ENCODE measurements at places on chromosomes 3 and 15.

DNA sequence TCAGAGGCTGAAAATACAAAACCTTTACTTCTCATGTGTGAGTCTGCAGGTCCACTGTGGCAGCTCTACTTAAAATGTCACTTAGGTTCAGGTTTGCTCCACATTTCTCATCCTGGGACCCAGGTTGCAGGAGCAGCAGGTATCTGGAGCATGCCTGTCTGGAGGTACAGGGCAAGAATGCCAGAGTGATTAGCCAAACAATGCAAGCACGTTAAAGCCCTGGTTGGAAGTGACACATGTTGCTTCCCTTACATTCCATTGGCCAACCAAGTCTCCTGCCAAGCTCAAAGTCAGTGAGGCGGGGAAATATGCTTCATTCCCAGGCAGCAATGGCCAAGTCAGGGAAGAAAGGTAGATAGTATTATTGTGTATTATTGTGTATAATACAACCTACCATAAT lies 76.8 kb upstream of the ARL6 start:
- no peak for DNase-seq

- DNase-seq, result no peak
Measured at GRCh38 chr3:40971191-40972168, 227.8 kb upstream of the CTNNB1 start.

- no peak for DNase-seq
Measured at GRCh38 chr3:41933154-41933676, 28.7 kb downstream of the ULK4 start.

GRCh38 chr3:46946416-46946815 lies 30.1 kb downstream of the CCDC12 start:
- DNase-seq, result no peak

GRCh38 chr15:100863796-100864267 lies 15.8 kb upstream of the ALDH1A3 start:
- no peak for DNase-seq

DNA sequence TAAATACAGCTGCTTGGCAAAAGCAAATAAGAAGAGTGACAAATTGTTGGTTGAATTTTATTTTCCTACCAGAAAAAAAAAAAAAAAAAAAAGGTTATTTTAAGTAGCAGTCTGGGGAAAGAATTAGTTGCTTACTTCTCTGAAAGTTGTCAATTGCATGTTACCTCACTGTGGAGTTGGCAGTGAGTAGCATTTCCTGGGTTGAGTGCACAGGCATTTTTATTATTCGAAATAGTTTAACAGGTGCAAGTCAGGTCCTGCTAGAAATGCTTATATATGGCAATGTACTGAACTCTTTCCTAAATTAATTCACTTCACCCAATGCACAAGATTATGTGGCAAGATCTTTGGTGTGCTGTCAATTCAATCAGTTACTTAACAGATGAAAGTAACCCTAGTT lies 680.6 kb downstream of the EPHA3 start:
- DNase-seq, result no peak

DNA sequence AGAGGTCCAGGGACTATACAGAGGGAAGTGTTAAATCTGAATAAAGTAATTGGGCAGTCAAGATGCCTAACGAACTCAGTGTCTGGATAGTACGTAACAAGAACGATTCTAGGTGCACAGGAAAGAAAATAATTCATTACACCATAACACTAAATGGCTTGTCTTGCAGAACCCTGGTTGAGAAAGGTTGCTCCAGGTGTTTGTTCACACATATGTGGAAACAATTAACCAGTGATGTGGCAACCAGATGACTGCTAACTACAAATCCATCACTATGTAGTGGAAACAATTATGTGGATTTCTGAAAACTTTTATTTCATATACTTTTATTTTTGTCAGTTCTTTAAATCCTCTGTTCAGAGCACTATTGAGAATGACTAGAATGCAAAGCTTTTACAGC lies 10.4 kb upstream of the HDC start:
- no peak for DNase-seq

GRCh38 chr15:29101491-29101890 lies 168.1 kb downstream of the NSMCE3 start:
- no peak for DNase-seq

DNA sequence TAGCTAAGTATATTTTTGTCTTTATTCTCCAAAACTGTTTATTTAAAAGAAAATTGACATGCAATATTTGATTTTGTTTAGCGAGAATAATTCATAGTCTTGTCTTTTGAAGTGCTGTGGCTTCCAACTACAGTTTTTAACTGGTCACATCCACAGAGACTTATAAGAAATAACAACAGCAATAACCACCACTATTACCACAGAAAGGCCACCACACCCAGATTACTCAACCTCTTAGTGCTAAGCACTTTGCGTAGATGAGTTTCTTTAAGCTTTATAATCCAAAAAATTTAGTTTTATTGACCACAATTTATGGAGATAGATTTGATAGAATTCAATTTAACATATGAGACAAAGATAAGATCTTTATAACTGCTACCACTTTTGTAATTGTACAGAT lies 468.4 kb upstream of the UBE2E2 start:
- DNase-seq, result no peak

Data from stimulated activated CD4-positive, alpha-beta T cell treated with anti-CD3 and anti-CD28 coated beads, Interleukin-4, amount 100 ng/mL, for 4 hours (primary cell).